ENCODE measurements at places on chromosomes 2 and 18. TPM values are rescaled to one million over a fixed set of nuclear protein-coding genes. Genes with fewer than 3 reads are reported as not detected.

DNA sequence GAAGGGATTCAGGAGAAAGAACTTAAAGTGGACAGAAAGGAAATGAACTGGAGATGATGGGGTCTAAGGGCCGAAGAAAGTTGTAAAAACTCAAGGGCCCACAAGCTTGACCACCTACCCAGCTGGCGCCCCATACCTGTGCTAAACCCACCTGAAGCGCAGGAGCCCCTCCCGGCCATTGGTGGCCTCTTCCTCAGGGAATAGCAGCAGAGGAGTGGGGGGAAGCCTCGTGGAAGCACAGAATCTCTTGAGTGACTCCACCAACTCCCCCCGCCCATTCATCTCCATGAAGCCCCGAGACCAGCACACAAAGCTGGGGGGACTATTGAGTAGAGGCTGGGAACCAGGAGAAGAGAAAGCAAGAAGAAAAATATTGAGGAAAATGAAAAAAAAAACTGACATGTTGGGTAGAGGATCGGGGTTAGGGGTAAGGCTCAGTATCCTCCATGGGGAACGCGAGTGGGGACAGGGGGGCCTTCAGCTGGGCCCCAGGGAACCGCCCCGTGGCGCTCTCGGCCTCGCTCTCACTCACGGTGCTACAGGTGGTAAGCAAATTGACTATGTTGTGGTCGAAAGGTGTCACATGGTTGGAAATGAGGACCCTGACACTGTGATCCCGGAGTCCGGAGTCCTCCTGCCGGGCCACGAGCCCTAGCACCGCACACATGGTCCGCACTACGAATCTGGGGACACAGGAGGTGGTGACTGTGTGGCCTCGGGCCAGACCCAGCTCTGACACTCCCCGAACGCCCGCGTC is 728 bp downstream of the AUP1 start:
- peak; percentile 66 for DNase-seq

DNA sequence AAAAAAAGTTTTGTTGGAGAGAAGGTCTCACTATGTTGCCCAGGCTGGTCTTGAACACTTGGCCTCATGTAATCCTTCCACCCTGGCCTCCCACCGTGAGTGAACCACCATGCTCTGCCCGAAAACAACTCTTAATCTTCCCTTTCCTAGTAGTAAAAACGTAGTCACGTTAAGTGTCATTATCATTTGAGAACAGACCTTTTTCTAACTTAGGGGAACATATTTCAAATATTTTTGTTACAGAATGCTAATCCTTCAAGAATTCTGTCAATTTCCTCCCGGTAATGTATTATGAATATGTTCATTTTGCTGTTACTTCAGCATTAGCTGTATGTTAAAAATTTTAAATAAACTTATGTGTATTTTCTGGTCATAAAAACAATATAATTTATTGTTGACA is 49.7 kb downstream of the MTA3 start:
- no peak for DNase-seq

DNA sequence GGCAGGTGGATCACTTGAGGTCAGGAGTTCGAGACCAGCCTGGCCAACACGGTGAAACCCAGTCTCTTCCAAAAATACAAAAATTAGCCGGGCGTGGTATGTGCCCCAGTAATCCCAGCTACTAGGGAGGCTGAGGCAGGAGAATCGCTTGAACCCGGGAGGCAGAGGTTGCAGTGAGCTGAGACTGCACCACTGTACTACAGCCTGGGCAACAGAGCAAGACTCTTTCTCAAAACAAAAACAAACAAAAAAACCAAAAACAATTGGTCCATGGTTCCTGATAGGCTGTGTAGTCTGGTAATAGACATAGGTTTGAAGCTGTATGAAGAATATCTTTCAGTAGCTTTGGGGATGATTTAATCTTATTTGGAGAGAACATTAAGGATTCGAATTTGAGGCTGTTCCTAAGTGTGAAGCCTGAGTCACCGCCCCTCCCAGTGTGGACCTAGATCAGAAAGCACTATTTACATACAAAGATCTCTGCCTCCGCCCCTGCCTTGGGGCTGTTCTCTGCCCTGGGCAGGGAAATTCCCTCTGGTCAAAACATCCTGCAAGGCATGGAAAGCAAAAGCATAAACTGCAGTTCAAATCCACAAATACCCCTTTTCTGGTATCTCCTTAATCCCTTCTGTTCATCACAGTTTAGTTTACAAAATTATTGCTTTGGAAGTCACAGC is 52.8 kb upstream of the PMAIP1 start:
- DNase-seq, result peak; percentile 58

DNA sequence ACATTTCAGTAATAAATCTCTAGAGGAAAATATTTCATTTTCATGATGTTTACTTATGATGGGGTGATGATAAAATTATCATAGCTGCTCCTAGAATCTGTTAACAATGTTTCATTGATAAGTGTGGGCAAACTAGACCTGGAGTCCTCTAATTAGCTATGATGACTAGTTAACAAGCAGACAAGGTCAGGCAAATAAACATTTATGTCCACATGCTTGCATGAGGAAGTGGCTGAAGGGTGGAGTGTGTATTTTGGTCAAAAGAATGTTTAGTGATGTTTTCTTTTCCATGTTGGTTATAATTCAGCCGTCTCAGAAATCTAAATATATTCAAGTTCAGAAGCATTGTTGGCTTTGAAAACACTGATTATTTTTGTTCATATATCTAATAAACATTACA is 99.9 kb upstream of the FN1 start:
- DNase-seq, result peak; percentile 59

GRCh38 chr2:124026503-124026902 is 1.4 kb downstream of the CNTNAP5 start:
- peak; percentile 58 for DNase-seq

PPM1B gene
- total RNA-seq, result 31.5 TPM

- no peak for DNase-seq
Measured at GRCh38 chr2:105391763-105392662, 6.8 kb downstream of the FHL2 start.

GRCh38 chr2:81050580-81051095 is 746.1 kb upstream of the LRRTM1 start:
- no peak for DNase-seq

DNA sequence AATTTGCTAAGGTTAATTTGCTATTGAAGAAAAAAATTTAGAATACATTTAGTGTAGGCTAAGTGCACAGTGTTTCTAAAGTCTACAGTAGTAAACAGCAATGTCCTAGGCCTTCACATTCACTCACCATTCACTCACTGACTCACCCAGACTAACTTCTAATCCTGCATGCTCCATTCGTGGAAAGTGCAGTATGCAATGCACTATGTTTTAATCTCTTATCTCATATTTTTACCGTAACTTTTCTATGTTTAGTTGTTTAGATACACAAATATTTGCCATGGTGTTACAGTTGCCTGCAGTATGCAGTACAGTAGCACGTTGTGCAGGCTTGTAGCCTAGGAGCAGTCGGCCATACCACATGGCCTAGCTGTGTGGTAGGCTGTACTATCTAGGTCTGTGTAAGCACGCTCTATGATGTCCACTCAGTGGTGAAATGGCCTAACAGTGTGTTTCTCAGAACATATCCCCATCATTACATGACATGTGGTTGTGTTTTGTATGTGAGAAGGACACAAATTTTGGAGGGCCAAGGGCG is 18.1 kb upstream of the RFX8 start:
- DNase-seq, result no peak

ZNF385B gene
- total RNA-seq, result 1.1 TPM

GRCh38 chr2:61439241-61440002 is 31.5 kb downstream of the USP34 start:
- no peak for DNase-seq

DNA sequence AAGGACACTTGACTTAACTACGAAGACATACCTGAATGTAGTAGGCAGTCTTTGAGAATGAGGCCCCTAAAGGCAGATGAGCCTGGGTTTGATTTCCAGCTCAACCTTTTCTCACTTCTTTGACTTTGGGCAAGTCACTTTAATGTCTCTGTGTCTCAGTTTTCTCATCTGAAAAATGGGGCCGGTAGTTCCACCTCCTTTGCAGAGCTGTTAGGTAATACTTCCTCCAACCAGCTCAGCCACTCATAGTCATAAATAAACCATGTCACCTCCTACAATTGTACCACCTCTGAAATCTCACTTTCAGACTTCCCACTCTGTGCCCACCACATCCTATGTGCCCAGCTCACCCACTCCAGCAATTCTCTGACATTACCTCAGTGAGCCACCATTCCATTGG is 10.4 kb downstream of the ARHGAP25 start:
- no peak for DNase-seq

GPAT2 gene
- 2.2 TPM for total RNA-seq
